ENCODE measurements at places on chromosomes 3 and 15.

GRCh38 chr3:183815563-183815940 lies 9.8 kb downstream of the MAP6D1 start:
- DNase-seq = no peak

DNA sequence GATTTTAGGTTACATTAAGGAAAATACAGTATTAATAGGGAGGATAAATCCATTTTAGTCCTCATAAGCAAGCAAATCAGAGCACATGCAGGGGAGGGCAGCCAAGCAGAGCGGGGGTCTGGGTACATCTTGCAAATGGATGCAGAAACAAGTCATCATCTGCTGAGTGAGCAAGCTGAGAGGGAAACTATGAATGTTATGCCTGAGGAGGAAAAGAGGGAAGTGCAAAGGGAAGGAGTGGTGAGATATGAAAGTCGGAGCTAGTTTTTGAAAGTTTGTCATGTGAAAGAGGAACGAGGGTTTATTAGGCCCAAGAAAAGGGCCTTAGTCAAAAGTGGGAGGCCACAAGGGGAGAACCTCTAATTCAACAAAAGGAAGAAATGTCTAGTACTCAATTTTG lies 15.4 kb downstream of the PTX3 start:
- no peak for DNase-seq

DNA sequence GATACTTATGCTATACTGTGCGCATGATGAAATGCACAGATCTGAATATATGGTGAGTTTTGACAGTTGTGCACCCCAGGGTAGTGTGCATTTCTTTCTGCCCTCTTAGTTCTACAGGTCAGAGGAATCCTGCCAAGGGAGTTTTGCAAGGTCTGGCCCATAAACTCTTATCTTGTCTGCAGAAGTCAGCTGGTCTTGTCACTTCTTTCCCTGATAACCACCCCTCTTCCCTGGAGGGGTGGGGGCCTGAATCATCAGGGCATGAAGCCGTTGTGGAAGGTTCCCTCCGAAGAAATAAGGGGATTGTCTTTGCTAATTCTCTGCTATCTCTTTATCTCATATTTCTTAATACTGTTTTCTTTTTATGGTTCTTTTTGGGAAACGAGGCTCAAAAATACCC lies 30.4 kb downstream of the TRIM71 start:
- DNase-seq = no peak

GRCh38 chr3:178384321-178385230 lies 151.7 kb upstream of the KCNMB2 start:
- DNase-seq = no peak

DNA sequence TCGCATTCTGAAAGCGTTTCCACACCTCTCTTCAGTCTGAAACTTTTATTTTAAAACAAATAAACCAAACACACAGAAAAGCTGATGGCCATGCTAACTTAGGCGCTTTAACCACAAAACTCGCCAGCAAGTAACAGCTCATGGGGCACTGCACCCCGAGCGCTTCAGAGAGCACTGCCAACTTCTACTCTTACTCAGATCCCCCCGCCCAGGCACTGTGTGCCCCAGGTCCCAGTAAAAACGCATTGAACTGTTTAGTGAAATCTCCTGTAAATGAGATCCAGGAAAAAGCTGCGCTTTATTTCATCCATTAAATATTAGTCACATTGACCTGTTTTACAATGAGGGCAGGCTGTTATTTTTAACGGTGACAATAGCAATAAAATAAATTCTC lies 99.7 kb downstream of the LRIG1 start:
- no peak for DNase-seq

DNA sequence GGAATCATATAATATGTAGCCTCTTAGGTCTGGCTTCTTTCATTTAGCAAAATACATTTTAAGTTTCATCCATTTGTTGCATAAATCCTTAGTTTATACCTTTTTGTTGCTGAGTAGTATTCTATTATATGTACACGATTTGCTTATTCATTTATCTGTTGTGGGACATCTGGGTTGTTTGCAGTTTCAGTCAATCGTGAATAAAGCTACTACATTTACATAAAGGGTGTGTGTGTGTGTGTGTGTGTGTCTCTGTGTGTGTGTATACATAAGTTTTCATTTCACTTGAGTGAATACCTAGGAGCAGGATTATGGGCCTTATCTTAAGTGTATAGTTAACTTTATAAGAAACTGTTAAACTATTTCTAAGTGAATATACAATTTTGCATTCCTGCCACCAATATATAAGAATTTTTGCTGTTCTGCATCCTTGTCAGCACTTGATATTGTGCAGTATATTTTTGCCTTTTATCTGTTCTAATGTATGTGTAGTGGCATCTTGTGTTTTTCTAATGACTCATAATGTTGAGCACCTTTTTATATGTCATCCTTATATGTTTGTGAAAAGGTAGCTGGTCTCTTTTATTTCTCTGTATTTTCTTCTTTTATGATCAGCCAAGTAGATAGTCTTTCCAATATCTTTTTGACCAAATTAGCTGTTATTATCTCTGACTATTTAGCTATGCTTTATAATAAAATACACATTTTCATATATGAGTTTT lies 55.0 kb downstream of the GLCE start:
- no peak for DNase-seq

GRCh38 chr3:87173071-87173470 lies 54.0 kb upstream of the CHMP2B start:
- DNase-seq = no peak

DNA sequence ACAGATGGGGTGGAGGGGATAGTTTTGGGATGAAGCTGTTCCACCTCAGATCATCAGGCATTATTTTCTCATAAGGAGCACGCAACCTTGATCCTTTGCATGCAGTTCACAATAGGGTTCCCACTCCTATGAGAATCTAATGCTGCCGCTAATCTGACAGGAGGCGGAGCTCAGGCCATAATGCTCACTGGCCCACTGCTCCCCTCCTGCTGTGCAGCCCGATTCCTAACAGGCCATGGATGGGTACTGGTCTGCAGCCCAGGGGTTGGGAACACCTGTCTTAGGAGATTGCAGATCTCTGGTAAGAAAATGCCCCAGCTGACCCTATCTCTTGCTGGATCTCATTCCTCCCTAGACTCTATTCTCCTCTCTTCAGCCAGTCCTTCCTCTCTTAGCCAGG lies 6.8 kb downstream of the CSTA start:
- no peak for DNase-seq

- DNase-seq = no peak
Measured at GRCh38 chr15:73751899-73752805, 999 bp downstream of the INSYN1 start.

GRCh38 chr3:103184772-103185171 lies 750.0 kb downstream of the ZPLD1 start:
- no peak for DNase-seq

DNA sequence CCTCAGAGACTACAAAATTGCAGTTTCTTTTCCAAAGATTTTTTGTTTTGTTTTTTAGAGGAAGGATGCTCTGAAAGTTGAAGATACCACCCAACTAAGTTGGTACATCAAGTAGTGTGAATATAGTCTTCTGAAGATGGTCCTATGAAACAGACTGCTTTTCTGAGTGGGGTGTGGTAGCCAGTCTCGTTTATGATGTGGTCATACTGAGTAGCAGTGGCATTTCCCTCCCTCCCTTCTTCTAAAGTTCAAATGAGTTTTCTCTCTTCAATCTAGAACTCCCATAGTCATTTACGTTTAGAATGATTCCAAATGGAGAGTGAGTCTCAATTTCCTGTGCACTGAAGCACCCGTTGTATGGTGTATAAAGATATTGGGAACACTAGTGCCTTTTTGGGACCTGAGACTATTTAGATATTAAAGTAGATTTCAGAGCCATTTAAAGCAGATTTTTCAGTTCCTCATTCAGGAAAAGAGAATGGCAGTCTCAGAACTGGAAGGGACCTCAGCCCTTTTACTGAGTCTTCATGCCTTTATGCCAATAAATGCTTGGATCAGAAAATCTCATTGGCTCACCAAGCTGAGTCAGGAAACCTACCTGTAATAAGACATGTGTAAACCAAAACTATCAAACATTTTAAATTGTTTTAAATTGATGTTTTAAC lies 200.4 kb downstream of the CDIN1 start:
- DNase-seq = no peak

- DNase-seq = no peak
Measured at GRCh38 chr3:190192739-190193138, 72.0 kb upstream of the P3H2 start.

DNA sequence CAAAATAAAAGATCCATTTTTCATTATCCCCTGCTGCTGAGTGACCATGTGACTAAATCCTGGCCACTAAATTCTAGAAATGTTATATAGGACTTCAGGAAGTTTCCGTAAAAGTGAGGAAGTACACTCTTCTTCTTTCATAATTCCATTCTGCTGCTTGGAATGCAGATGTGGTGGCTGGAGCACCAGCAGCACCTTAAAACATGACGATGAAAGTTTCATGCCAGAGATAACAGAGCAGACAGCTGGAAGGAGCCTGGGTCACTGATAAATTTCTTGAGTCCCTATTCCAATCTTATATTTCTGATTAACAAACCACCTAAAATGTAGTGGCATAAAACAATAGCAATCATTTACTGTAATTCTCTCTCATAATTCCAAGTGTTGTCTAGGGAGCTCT lies 238.7 kb downstream of the TBL1XR1 start:
- no peak for DNase-seq

DNA sequence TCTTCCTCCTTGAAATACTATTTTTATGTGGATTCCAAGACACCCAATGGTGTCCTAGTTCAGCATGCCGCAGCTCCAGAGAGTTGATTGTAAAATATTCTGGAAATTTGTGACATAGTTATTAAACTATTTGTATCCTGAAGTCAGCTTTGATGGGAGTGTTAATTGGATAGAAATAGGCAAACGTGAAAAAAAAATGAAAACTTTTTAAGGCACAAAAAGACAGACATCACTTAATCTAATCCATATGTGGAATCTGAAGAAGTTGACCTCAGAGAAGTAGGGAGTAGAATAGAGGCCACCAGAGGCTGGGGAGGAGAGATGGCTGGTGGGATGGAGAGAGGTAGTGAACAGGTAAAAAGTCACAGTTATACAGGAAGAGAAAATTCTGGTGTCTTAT lies 704.2 kb downstream of the ROBO1 start:
- no peak for DNase-seq

- DNase-seq = no peak
Measured at GRCh38 chr3:159635047-159635641, 353.5 kb upstream of the IL12A start.

DNA sequence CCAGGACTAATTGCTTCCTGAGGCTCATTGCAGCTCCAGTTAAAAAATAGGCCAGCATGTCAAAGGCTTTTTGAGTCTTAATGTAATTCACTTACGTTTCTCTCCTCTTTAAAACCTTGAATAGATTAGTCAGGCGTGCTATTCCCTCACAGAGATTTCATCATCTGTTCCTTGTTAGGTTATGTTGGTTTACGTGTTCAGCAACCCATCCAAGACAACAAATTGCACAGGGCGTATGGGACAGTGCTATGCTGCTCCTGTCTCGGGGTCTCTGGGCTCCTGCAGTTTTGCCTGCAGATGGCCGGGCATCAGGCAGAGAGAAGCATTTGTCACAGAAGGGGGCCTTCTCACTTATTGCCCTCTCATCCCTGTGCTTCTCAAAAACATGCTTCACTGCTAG lies 117.1 kb downstream of the CHDH start:
- DNase-seq = no peak

- no peak for DNase-seq
Measured at GRCh38 chr3:192553707-192554106, 173.6 kb downstream of the FGF12 start.

GRCh38 chr3:186090901-186091300 lies 18.0 kb downstream of the ETV5 start:
- no peak for DNase-seq

GRCh38 chr3:141486746-141487520 lies at the start of gene RASA2:
TSS of gene RASA2 (plus strand) at chr3:141487027. CDS start at chr3:141487084, 57 bp downstream.
- peak; percentile 17 for DNase-seq

DNA sequence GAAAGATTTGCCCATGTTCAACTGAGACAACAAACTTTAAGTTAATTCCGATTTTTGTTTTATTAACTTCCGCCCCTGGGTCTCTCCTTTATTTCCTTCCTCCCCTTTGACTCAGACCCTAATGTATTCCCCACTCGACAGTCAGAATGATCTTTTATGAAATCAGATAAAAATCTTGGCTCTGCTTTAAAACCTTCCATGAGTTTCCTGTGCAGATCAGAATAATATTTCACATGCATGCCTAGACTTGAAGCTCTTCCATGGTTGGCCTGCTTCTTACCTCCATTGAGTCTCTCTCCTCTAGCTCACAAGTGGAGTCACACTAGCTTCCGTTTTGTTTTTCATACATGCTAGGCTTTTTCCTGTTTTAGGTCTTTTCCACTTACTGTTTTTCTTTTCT lies 116.8 kb upstream of the SPATA16 start:
- no peak for DNase-seq

DNA sequence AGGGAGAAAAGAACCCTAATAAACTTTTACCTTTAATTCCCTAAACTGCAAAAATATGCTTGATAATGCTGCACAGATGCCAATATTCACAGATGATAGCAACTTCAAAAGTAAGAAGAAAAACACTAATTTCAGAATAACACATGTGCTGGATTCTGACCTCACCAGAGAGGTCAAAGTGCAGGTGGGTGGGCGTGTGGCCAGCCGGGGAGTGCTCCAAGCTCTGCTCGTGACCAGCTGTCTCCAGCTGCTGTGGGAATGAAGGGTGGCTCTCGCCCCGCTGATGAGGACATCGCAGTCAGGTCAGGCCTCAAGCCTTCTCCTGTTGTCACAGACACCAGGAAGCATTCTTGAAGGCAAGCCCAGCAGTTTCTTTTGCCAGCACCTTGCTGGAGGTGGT lies 57.1 kb downstream of the ADAMTS17 start:
- no peak for DNase-seq

DNA sequence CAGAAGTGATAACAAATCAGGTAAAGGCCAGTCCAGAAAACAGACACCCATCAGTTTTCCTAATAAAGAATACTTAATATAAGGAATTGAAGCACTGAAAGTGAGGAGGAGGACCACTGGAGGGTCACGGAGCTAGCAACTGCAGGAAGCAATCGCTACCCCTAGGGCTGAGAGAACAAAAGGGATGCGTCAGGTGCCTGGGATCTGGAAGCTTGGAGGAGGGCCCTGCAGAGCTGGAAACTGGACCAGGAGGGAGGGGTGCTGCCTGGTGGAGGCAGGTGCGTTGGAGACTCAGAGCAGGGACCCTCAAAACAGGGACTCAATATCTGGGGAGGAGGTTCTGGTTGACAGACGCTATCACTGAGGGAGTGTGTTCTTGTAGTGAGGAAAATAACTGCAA lies 308.1 kb upstream of the RASGRP1 start:
- no peak for DNase-seq

GRCh38 chr3:65128346-65128745 lies 440.5 kb upstream of the ADAMTS9 start:
- no peak for DNase-seq

Data from stimulated activated CD8-positive, alpha-beta memory T cell treated with anti-CD3 and anti-CD28 coated beads, Interleukin-4, amount 100 ng/mL, for 4 hours (primary cell).